ENCODE measurements at places on chromosomes 6 and 20.
A peak's percentile ranks its signal among the peaks of the same experiment; 100 is the strongest.

- DNase-seq: no peak
Observed at GRCh38 chr20:32336918-32337347, 21.2 kb upstream of the ASXL1 start.

GRCh38 chr6:163994566-163994965, 580.0 kb downstream of the QKI start:
- no peak for DNase-seq

DNA sequence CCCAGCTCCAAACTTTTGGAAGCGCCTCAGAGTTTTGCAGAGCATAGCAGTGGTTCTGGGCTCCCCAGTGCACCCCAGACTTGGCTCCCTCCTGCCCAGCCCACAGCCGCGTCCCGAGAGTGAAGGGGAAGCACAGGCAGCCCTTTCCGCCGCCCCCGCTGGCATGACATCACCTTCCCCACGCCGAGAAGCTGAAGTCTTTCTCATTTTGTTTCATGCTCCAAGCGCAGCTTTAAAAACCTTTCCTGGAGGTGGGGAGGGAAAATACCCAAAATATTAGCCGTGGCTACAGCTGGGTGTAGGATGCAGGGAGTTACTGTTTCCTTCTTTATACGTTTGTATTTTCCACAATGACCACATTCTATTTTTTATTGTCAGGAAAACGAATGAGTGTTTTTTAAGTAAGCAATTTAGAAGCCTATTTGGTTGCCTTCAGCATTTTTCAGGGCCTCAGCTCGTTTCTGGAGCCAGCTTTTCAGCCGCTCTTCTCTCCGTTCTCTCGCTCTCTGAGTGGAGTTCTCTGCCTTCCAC, 72.9 kb downstream of the SNX5 start:
- no peak for DNase-seq

DNA sequence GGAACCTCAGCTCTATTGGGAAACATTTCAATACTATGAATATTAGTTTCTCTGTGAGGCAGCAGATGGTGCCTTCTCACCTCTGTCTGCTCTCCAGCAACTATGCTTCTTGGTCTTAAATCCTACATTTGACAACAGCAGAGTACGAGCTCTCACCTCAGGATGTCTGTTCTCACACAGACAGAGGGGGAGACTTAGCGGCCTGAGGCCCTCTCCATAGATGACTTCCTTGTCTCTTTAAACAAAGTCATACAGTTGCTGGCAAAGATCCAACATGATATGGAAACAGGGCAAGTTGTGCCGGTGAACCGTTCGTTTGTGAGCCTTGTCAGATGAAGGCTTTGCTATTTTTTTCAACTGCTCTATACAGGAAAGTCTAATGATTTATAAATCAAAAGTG, 43.7 kb upstream of the GABRR1 start:
- DNase-seq: no peak

- no peak for DNase-seq
Observed at GRCh38 chr20:31908016-31908415, 37.6 kb downstream of the TTLL9 start.

DNA sequence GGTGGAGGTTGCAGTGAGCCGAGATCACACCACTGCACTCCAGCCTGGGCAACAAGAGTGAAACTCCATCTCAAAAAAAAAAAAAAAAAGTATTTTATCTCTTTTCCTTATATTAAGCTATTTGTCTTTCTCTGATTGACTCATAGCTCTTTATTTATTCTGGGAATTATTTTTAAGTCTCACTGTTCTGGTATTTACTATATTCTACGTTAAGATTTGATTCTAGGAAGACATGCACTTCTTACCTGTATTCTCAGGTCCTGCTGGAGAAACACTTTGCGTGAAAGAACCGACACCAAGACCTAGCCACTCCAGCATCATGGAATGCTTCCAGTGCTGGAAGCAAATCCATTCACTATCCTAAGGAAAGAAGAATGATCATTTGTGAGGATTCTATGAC, 17.6 kb downstream of the ZNFX1 start:
- DNase-seq: no peak

DNA sequence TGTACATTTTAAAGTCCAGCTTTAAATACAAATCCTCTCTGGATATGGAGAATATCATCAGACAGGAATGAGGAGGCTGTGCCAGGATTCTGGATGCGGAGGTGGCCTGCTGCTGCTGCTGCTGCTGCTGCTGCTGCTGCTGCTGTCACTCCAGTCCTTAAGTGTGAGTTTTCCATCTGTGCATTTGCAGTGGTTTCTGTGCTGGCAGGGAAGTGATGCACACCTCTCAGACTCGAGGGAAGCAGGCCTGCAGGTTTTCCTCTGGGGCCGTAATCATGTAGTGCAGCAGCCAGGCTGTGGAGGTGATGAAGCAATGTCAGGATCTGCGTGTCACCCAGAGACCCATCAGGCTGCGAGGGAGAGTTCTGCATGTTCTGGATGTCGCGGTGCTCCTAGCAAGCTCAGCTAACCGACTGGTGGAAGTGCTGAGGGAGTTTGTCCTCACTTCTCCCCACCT, 32.0 kb downstream of the CFAP61 start:
- no peak for DNase-seq

- no peak for DNase-seq
Observed at GRCh38 chr6:36954262-36954931, at the start of gene PI16. Gene PI16 (plus strand): TSS chr6:36954738. CDS start chr6:36954761, 23 bp downstream.

- no peak for DNase-seq
Observed at GRCh38 chr6:35165630-35166071, 24.5 kb upstream of the TCP11 start.

DNA sequence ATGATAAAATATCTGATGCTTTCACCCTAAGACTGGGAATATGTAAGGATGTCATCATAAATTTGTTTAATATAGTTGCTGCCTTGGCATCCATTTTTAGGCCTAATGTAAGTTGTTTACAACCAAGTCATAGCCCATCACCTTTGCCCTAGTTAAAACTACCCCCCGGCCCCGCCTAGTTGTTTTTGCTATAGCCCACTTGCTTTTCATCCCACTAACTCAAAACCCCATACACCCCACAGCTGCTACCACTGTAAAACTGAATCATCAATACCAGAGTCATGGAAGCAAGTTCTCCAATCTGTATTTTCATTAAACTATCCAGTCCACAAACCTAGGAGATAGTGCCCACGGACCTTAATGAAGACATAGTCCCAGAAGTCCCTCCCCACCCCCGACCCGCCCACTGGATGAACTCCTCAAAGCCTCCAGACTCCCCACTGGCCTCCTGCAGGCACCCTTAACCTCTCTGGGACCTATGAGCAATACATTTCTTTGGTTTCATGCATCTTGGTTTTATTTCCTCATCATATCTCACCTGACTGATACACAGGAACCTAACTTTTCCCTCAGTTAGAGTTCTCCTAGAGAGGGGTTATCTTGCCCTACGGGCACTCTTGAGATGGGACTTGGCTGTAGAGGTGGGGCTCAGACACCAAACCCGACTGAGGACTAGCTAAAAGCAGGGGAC, 12.5 kb upstream of the ZDHHC14 start:
- no peak for DNase-seq

GRCh38 chr6:3026791-3027626, 27.3 kb downstream of the NQO2 start:
- DNase-seq: peak; percentile 21

DNA sequence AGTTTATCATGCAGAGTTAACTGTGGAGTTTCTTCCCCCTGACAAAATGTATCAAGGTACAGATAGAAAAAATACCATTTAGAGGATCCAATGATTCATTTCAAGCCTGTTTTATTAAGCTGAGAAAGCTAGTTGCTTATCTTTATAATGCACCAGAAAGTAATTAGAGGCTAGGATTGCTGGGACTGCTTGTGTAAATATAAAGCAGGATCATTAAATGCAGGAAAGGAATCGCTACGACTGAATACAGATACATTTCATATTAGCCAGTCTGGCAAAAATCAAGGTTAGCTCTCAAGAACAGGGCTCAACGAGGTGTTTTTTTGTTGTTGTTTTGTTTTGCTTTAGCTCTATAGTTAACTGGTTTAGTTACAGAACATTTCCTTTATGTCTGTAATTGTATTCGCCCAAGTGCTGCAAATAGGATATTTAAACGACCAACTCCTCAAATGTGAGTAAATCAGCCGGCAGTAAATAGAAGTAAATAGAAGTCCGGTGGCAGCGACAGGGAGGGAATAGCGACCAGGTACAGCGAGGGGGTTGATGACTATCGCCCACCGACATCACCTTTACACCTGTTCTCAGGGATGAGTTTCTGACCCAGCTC, 748 bp downstream of the UBE2J1 start:
- DNase-seq: no peak

DNA sequence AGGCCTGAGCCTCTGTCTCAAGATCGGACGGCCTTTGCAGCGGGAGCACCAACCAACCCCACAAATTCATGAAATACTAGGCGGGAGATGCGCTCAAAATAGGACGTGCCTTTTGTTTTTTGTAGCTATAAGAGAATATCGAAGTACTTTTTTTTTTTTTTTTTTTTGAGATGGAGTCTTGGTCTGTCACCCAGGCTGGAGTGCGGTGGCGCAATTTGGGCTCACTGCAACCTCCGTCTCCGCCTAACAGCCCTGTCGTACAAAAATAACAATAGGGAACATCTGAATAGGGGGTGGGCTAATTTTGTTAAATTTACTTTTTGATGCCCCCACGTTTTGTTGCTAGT, 5.9 kb upstream of the TUBB2A start:
- DNase-seq: no peak

DNA sequence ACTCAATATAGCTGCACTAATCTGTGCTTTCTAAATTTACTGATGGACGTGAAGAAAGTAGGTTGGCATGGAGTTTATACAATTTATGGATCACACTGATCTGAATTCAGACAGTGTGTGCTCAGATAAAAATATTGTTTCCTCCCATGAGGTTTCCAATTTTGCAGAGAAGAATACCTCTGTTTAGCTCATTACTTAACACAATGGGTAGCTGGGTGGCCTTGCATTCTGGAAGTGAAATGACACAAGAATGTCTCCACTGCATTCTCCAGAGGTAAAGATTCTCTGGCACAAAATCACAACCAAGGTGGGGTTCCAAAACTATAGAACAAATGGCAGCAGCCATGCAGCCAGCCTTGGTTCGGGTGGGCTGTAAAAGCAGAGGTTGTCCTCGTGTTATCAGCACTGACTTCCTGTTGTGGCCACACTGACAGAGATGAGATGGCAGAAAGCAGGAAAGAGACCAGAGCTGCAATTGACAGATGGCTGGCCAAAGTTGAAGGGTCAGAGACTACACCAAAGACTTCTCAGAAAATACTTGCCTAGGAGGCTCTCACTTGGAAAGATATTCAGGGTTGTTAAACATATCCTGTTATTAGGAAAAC, 50.2 kb downstream of the HDAC2 start:
- DNase-seq: no peak

- DNase-seq: no peak
Observed at GRCh38 chr6:11486959-11487358, 50.6 kb upstream of the TMEM170B start.

DNA sequence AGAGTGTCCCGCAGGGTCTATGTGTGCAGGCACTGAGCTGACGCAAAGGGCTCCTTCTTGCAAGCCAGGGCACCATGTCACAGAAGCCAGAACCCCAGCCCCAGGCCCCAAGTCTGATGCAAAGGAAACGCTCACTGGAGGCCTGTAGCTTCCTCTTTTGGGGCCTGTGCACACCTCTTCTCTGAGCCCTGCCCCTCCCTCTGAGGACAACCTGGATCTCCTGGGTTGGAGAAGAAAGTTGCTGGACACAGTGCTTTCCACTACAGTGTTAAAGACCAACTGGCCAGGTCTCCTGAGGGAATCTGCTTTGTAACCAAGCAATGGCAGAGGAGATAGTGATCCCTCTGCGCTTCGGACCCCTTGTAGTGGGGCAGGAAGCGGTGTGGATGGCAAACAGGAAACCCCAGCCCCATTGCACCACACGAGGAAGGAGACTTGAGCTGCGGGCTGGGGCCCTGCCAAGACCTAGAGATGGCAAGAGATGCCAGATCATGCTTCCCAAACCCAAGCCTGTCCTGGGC, 90.0 kb downstream of the PRND start:
- peak; percentile 39 for DNase-seq

- no peak for DNase-seq
Observed at GRCh38 chr6:136274062-136274461, 15.6 kb downstream of the BCLAF1 start.

GRCh38 chr6:113969888-113970804, 802 bp downstream of the HDAC2 start:
- DNase-seq: peak; percentile 27

Data from activated CD4-positive, alpha-beta T cell treated with anti-CD3 and anti-CD28 coated beads for 1 hour (primary cell).